ENCODE measurements at places on chromosomes 3 and 15.

DNA sequence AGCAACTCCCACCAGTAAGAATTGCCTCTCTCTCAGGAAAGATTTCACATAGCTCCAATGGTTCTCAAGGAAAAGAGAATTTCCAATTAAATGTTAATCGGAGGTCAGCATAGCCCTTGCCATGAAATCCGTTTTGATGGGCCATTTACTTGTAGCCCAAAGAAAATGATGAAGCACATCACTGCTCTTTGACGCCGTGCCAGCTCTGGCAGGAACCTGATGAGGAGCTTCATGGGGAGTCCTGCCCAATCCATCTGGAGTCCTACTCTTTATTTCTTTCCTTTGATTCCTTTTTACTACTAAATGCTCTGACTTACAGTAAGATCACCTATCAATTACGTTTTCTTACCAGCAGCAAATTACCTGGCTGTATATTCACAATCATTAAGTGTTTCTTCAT, 84.7 kb downstream of the FGF12 start:
- DNase-seq = no peak

DNA sequence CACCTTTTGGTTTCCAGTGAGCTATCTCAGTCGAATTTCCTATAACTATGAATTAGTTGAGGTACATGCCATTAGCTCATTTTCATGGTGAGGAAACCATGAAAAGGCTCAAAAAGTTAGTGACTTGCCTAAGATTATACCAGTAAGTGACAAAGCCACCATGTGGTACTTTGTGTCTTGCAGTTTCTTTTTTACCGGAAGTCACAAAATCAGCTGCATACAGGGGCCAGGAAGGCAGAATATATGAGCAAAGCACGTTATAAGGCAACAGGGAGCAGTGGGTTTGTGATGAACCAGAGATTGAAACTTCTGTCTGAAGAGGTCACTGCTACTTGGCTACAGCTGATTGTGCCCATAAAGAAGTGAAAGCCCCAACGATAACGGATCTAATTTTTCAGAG, 50.3 kb downstream of the CMTM8 start:
- no peak for DNase-seq

GRCh38 chr3:155339052-155339451, 45.6 kb upstream of the STRIT1 start:
- DNase-seq = no peak

GRCh38 chr15:49742381-49742780, 121.5 kb downstream of the DTWD1 start:
- DNase-seq = no peak

GRCh38 chr15:63928185-63928842, 94.6 kb upstream of the HERC1 start:
- no peak for DNase-seq

- no peak for DNase-seq
These were observed 42.5 kb downstream of the CA12 start for GRCh38 chr15:63339006-63339766.

- no peak for DNase-seq
These were observed 15.6 kb downstream of the NR1D2 start for GRCh38 chr3:23960649-23961048.

DNA sequence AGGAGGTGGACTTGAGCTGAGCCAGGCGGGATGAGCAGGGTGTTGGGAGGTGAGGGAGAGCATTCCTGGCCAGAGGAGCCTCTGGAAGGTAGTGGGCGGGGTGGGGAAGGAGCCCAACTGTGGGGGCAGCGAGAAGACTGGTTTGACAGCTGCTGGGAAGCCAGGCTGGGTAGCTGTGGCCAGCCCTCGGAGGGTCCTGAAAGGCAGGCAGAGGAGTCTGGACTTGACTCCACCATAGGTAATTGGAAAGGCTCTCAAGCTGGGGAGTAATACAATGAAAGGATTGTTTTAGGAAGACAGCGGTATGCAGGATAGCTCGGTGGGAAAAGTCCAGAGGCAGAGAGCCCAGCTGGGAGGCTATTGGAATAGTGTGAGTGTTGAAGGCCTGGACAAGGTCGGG, 17.2 kb downstream of the EPHB3 start:
- DNase-seq = no peak

GRCh38 chr3:39276746-39277145, 3.1 kb downstream of the CX3CR1 start:
- DNase-seq = no peak

All from A549 (cell line).